ENCODE measurements at places on chromosomes 3 and 15.

GRCh38 chr15:38888701-38889221, 324.1 kb upstream of the RASGRP1 start:
- no peak for DNase-seq

DNA sequence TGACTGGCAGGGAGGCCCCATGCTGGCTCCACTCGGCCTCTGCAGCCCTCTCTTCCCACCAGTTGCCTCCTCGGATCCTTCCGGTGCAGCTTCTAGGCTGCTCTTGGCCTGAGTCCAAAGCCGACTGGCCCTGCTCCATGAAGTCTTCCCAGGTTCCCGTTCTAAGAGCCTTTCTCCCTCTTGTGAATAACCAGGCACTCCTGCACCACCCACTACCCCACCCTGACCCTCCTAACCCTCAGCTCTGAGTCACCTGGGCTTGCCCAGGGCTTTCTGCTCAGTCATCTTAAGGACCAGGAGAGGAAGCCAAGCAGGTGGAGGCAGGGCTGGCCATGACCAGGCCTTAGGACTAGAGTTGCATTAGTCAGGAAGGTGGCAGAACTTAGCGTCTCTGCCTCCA, 28.1 kb upstream of the CNBP start:
- peak; percentile 85 for DNase-seq

DNA sequence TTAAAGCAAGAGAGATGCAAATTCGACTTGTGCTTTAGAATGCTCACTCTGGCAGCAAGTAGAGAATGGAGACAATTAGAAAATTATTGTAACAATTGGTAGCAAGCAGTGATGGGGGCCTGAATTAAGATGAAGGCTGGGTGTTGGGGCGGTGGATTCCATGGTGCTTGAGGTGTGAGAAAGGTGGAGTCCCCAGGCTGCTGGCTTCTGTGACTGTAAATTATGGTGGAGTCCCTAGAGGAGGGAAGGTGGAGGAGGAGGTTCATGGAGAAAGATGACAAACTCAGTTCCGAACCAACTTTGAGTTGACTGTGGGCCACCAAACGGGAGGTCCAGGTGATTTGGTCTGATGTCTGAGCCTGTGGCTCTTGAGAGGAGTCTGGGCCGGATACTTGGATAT, 10.7 kb upstream of the SMAD3 start:
- DNase-seq = no peak

DNA sequence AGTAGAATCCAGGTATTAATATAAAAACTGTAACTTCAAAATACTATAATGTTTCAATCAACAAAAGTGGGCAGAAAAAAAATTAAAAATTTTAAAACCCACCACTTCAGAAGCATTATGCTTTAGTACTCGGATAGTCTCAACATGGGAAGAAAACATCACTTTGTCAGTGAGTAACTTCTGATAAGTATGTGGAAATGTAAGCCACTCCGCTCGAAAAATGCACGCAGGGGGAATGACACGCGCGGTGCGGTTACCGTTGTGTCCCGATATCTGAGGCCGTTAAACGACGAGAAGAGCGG, 656 bp downstream of the NGLY1 start:
- no peak for DNase-seq

DNA sequence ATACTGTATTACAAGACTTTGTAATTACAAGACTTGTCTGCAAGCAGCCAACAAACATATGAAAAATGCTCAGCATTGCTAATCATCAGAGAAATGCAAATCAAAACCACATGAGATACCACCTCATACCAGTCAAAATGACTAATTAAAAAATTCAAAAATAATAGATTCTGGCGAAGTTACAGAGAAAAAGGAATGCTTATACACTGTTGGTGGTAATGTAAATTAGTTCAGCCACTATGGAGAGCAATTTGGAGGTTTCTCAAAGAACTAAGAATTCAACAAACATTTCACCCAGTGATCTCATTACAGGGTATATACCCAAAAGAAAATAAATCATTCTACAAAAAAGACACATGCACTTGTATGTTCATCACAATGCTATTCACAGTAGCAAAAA, 617.5 kb upstream of the CCDC54 start:
- DNase-seq = no peak

Measured in fibroblast of pulmonary artery (primary cell).